Right lobe of liver (tissue), 6 donors: ENCODE measurements at places on chromosomes 6 and 20. TPM values are rescaled to one million over a fixed set of nuclear protein-coding genes. Genes with fewer than 3 reads are reported as not detected.

DNA sequence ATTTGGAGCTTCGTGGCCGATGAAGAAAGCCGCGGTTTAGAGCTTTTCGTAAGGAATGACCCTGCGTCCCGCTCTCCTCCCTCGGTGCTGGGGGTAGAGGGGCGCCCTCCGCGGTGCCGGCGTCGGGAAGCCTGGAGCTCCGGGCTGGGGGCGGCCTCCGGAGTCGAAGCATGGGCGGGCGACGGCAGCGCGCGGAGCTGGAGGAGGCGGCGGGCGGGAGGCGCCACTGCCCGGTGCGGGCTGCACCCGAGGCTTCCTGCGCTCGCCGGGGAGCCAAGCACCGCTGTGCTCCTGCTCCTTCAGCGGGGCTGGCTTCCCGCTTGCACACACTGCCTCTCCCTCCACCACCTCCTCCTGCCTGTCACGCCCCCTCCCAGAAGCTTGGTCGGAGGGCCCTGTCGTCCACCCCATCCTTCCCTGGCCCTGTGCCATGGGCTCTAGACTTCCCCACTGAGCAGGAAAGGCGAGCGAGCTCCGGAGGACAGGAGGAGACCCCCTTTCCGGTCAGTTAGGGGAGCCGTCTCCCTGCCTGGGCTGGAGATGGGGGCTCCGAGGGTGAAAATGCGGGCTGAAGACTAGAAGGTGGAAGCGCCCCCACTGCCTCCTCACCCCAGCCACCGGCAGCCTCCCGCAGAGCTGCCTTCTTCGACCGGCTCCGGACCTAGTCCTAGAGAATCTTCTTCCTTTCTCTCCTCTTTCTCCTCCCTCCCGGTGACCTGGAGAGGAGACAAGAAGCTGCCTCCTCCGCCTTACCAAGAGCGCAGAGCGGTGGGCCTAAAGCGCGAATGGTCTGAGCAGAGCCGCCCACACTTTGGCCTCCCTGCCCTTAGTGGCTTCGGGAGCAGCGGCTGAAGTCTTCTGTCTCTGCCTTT, 1.8 kb downstream of the CDH4 start:
- H3K36me3 ChIP-seq, result no peaks in the 10 kb centered on the region
- DNase-seq, result no peak
- H3K4me1 ChIP-seq, result no peaks in the 10 kb centered on the region

DNA sequence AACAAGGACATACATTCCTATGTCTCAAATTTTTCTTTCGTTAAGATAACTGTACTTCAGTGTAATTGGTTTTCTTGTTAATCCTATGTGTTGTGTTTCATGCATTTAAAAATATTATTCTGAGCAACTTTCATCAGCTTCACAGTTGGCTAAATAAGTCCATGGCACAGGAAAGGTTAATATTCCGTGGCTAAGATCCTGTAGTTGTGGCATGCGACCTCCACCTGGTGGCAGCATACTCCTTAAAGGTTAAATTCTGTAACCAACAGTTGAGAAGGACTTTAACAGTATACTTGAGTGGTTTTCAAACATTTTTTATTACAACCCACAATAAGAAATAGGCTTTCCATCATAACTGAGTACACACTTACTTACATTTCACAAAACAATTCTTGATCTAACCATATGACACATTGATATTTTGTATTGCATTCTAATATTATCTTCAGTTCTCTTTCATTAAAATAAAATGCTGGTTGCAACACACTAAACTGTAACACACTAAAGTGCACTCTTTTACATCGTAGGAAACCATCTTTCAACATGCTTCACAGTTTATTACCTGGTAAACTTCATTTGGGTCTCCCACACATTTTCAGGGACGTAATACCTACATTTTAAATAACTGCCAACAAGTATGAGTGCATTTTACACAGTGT, 118.3 kb downstream of the SLX4IP start:
- H3K27me3 ChIP-seq, result no peaks in the 10 kb centered on the region
- H3K36me3 ChIP-seq, result no peaks in the 10 kb centered on the region
- H3K4me3 ChIP-seq, result no peak overlapping the region
- no peaks in the 10 kb centered on the region for H3K4me1 ChIP-seq
- no peak overlapping the region for H3K27ac ChIP-seq
- peak; percentile 52 for DNase-seq

Gene KIAA0408
- 0.33 TPM for total RNA-seq

DNA sequence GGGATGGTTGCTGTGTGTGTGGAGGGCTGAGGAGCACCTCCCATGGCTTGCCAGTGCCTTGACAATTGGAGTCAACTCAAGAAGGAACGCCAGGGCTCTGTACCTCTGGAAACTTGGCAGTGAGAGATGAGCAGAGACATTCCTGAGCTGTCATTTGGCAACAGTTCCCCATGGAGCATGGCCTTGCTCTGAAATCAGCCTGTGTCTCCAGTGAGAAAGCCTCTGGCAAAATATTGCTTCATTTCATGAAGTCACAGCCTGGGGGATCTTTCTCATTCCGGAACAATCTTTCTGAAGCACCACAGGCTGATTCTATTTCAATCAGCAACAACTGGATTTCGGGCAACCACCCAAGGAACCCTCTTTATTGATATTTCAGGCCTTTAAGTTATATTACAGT, 52.2 kb upstream of the FNDC1 start:
- no peak overlapping the region for H3K4me3 ChIP-seq
- no peaks in the 10 kb centered on the region for H3K27me3 ChIP-seq
- no peak overlapping the region for H3K27ac ChIP-seq
- no peaks in the 10 kb centered on the region for H3K4me1 ChIP-seq

Gene ADIG
- not detected for total RNA-seq

GRCh38 chr6:109693111-109693510, 2.0 kb downstream of the FIG4 start:
- no peak overlapping the region for H3K4me3 ChIP-seq
- H3K36me3 ChIP-seq, result no peaks in the 10 kb centered on the region
- no peak for DNase-seq
- H3K27ac ChIP-seq, result no peak overlapping the region
- no peaks in the 10 kb centered on the region for H3K27me3 ChIP-seq

DNA sequence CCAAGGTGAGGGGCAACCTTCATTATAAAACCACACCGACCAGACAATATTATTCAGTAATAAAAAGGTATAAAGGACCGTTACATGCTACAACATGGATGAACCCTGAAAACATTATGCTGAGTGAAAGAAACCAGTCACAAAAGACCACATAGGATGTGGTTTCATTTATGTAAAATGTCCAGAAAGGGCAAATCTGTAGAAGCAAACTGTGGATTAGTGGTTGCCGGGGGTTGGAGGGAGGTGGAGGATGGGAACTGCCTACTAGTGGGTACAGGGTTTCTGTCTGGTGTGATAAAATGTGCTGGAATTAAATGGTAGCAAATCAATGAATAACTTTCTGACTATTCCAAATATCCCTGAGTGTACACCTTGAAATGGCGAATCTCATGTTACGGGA, 10.2 kb upstream of the PRND start:
- no peak overlapping the region for H3K27ac ChIP-seq
- H3K4me1 ChIP-seq, result no peaks in the 10 kb centered on the region
- no peaks in the 10 kb centered on the region for H3K36me3 ChIP-seq
- no peak for DNase-seq
- no peak overlapping the region for H3K4me3 ChIP-seq

- no peaks in the 10 kb centered on the region for H3K4me1 ChIP-seq
- no peak overlapping the region for H3K4me3 ChIP-seq
- no peaks in the 10 kb centered on the region for H3K27me3 ChIP-seq
- H3K27ac ChIP-seq, result no peak overlapping the region
Observed at GRCh38 chr20:56788041-56788670, 159.1 kb downstream of the TFAP2C start.

Gene CLDN20
- total RNA-seq, result not detected

DNA sequence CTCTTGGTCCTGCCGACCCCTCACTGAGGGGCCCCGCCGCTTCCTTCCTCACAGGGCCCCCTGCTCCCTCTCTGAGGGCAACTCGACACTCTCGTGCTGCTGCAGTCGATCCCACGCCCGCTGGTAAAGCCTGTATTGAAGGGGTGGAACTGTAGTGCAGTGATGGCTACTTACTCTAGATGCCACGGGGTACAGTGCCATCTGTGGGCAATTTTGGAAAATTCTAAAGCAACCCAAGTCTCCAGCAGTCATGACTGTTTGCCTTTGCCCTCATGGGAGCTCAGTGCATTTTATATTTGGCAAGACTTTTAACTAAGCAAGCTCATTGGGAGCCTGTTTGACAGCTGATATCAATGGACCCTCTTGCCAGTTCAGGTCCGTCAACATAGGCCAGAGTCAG, 6.5 kb upstream of the C6orf136 start:
- H3K36me3 ChIP-seq, result no peaks in the 10 kb centered on the region
- no peaks in the 10 kb centered on the region for H3K27me3 ChIP-seq
- no peak overlapping the region for H3K4me3 ChIP-seq
- DNase-seq, result no peak
- H3K4me1 ChIP-seq, result no peaks in the 10 kb centered on the region

Gene GATA5
- total RNA-seq, result 0.27 TPM

- H3K36me3 ChIP-seq, result no peaks in the 10 kb centered on the region
- H3K4me3 ChIP-seq, result no peak overlapping the region
- DNase-seq, result no peak
- H3K27ac ChIP-seq, result no peak overlapping the region
- no peaks in the 10 kb centered on the region for H3K4me1 ChIP-seq
- H3K27me3 ChIP-seq, result no peaks in the 10 kb centered on the region
Observed at GRCh38 chr6:25829375-25829774, 2.5 kb downstream of the SLC17A1 start.

Gene CGA
- total RNA-seq, result not detected

- H3K4me1 ChIP-seq, result no peaks in the 10 kb centered on the region
- no peaks in the 10 kb centered on the region for H3K36me3 ChIP-seq
- no peaks in the 10 kb centered on the region for H3K27me3 ChIP-seq
- H3K27ac ChIP-seq, result peak overlapping the region; percentile 46
Observed at GRCh38 chr6:32941214-32941768, 463 bp upstream of the HLA-DMB start.

DNA sequence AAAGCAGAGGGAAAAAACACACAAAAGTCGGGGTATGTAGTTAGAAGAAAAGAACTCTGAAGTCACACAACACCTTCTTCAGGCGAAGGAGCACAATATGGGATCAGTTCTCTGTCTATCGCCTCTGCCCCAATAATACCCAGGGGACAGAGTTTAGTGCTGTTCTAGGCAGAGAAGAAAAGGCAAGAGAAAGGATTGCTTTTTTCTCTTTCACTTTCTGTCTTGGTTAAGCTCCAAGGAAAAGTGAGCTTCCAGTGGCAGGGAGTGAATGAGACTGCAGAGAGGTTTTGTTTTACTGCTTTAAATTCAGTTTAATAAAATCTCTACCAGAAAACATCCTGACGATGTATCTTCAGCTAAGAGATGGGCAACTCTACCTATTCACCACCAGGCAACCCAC, 86.6 kb upstream of the STXBP5 start:
- H3K4me3 ChIP-seq, result no peak overlapping the region
- H3K27ac ChIP-seq, result no peak overlapping the region

DNA sequence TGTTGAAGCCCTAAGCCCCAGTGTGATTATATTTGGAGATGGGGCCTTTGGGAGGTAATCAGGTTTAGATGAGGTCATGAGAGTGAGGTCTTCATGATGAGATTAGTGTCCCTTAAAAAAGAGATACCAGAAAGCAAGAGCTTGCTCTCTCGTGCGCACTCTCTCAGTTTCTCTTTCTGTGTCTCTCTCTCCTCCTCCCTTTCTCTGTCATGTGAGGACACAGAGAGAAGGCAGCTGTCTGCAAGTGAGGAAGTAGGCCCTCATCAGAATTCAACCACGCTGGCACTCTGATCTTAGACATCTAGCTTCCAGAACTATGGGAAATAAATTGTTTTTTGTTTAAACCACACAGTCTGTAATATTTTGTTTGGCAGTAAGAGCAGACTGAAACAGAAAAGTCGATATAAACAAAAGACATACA, 180.5 kb downstream of the IBTK start:
- no peak for DNase-seq
- H3K27me3 ChIP-seq, result no peaks in the 10 kb centered on the region
- H3K4me3 ChIP-seq, result no peak overlapping the region
- no peak overlapping the region for H3K27ac ChIP-seq
- H3K36me3 ChIP-seq, result no peaks in the 10 kb centered on the region

GRCh38 chr6:79468116-79468515, 69.1 kb downstream of the LCA5 start:
- no peaks in the 10 kb centered on the region for H3K4me1 ChIP-seq
- H3K27ac ChIP-seq, result no peak overlapping the region
- H3K36me3 ChIP-seq, result no peaks in the 10 kb centered on the region
- no peak overlapping the region for H3K4me3 ChIP-seq
- no peak for DNase-seq

- peaks cover 33% of the 10 kb centered on the region for H3K4me1 ChIP-seq
- no peaks in the 10 kb centered on the region for H3K27me3 ChIP-seq
- H3K4me3 ChIP-seq, result no peak overlapping the region
- DNase-seq, result no peak
Observed at GRCh38 chr6:71385111-71385822, 96.7 kb downstream of the OGFRL1 start.

Gene POU5F1
- total RNA-seq, result 3.8 TPM

- no peak for DNase-seq
- H3K4me3 ChIP-seq, result no peak overlapping the region
- no peaks in the 10 kb centered on the region for H3K36me3 ChIP-seq
- H3K4me1 ChIP-seq, result no peaks in the 10 kb centered on the region
Observed at GRCh38 chr6:155177363-155177961, 86.4 kb upstream of the CLDN20 start.

Gene HLA-DRB1
- total RNA-seq, result 13.2 TPM

DNA sequence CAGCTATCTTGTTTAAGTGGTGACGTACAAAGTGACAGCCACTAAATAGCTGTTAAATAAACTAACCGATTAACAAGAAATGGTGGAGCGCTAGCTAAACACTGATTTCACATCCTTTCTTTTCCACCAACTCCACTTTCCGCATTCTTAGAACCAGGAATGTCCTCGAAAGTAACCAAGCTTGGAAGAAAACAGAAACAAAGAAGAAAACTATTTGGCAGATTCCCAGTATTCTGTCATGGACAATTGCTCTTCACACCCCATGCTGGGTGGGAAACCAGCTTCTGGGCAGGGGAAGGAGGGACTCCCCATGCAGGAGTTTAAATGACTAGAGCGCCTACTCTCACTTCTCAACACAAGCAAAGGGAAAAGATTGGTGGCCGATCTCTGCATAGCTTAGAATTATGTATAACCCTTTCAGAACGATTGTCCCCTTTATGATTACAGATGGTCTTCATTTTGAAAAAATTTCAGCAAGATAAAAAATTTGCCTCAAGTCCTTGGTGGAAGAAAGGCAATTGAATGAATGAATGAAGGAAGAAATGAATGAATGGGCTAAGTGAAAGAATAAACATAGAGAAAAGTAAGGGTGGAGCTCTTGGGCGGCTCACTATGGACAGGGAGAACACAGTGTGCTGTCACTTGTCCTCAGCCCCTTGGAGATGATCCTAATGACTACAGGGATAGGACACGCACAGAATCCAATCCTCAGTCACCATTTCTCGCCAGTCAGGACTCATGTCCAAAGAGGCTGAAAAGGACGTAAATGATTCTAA, 148.7 kb upstream of the NEDD9 start:
- no peak for DNase-seq
- peak overlapping the region; percentile 39 for H3K27ac ChIP-seq
- no peaks in the 10 kb centered on the region for H3K4me1 ChIP-seq
- H3K27me3 ChIP-seq, result no peaks in the 10 kb centered on the region
- H3K4me3 ChIP-seq, result no peak overlapping the region
- no peaks in the 10 kb centered on the region for H3K36me3 ChIP-seq

GRCh38 chr20:64050261-64051032, 1.0 kb upstream of the SOX18 start:
- H3K36me3 ChIP-seq, result no peaks in the 10 kb centered on the region
- no peak overlapping the region for H3K27ac ChIP-seq
- no peaks in the 10 kb centered on the region for H3K27me3 ChIP-seq

- no peaks in the 10 kb centered on the region for H3K27me3 ChIP-seq
- no peak overlapping the region for H3K27ac ChIP-seq
- DNase-seq, result no peak
- H3K4me3 ChIP-seq, result no peak overlapping the region
Observed at GRCh38 chr6:109237986-109238329, 142.7 kb downstream of the CEP57L1 start.
